ENCODE measurements at places on chromosomes 16 and 17.

DNA sequence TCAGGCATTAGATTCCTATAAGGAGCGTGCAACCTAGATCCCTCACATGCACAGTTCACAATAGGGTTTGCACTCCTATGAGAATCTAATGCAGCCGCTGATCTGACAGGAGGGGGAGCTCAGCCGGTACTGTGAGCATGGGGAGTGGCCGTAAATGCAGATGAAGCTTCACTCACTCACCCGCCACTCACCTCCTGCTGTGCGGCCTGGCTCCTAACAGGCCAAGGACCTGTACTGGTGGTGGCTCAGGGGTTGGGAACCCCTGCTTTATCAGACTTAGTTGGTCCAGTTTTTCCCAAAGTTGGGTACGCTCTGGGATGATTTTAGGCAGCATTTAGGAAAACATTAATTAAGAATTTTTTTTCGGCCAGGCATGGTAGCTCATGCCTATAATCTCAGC lies 103.8 kb downstream of the MARF1 start:
- DNase-seq = no peak

DNA sequence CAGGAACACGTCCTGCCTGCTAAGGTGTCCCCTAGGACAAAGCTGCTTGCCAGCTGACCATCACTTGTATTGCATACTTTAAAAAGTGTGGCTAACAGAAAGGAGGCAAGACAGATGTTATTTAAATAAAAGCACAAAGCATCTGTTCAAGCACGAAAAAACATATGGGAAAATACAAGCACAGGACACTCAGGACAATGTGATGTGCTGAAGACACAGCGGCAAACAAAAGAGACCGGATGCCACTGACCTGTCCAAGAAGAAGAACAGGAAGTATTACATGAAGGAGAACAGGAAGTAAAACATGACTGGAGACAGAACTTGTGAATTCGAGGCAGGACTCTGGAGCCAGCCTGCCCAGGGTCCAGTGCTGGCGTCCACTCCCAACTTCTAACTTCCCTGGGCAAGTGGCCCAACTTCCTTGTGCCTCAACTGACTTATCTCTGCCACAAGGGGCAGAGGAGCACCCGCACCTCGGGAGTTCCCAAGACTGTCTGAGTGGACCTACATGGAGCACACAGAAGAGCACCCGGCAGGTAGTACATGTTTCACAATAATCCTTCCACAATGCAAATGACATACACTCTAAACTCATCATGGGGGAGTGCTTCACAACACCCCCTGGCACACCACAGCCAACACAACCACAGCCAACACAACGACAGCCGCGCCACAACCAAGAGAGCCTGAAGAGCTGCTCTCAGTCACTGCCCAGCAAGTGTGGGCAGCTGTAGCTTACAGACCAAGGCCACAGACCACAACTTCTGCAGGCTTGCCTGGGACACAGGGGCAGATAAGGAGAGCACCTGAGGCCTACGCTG lies 36.6 kb downstream of the ANKRD11 start:
- no peak for DNase-seq

DNA sequence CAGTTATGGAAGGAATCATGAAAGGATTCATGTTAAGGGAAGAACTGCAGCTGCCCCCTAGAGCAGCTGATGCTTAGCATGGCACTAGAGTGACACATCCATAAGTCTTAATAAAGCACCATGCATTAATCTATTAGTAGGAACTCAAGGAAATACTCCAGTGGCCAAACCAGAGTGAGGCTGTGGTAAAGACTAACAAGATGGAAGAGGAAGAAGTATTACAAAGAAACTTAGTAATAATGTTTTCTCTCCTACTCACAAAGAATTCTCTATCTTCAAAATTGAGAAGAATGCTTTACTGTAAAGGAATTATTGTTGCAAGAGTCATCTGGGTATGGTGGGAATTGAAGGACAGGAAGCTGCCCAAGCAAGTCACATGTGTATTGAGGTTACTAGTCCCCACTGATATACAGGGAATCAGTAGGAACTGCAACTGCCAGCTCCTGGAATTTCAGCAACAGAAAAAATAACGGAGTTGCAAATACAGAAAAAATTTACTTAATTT lies 29.9 kb upstream of the TOM1L1 start:
- no peak for DNase-seq

DNA sequence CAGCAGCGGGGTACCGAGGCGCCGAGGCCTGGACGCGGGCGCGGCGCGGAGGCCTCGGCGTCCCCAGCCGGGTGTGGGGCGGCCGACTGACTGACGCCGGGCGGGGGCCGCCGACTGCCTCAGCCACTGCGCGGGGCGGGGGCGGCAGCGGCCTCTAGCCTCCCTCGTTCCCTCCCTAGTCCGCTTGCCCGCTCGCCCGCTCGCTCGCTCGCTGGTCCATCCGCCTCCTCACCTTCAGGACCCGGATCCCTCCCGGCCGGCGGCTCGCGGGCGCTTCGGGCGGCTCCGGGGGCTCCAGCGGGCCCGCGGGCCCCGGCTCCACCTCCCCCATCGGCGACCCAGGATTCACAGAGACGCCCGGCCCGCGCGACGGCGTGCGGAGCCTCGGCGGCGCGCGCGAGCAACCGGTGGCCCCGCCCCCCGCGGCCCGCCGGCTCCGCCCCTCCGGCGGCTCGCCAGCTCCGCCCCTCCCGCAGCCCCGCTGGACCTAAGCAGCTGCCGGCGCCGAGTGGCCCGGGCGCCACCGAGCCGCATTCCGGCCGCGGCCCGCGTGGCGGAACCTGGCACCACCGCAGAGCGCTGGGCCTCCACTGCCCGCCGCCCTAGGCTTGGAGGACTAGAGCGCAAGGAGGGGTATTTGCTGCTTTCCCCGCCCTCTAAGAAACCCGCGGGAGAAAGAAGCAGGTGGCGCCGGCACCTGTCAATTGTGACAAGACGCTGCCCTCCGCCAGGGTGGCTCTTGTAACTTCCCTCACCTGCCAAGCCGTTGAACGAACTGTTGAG lies 773 bp downstream of the PHLPP2 start:
- peak; percentile 23 for DNase-seq

DNA sequence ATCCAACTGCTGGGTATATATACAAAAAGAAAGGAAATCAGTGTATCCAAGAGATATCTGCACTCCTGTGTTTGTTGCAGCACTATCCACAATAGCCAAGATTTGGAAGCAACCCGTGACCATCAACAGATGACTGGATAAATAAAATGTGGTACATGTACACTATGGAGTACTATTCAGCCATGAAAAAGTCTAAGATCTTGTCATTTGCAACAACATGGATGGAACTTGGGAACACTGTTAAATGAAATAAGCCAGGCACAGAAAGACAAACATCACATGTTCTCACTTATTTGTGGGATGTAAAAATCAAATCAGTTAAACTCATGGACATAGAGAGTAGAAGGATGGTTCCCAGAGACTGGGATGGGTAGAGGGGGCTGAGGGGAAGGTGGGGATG lies 620.7 kb downstream of the RBFOX1 start:
- no peak for DNase-seq

DNA sequence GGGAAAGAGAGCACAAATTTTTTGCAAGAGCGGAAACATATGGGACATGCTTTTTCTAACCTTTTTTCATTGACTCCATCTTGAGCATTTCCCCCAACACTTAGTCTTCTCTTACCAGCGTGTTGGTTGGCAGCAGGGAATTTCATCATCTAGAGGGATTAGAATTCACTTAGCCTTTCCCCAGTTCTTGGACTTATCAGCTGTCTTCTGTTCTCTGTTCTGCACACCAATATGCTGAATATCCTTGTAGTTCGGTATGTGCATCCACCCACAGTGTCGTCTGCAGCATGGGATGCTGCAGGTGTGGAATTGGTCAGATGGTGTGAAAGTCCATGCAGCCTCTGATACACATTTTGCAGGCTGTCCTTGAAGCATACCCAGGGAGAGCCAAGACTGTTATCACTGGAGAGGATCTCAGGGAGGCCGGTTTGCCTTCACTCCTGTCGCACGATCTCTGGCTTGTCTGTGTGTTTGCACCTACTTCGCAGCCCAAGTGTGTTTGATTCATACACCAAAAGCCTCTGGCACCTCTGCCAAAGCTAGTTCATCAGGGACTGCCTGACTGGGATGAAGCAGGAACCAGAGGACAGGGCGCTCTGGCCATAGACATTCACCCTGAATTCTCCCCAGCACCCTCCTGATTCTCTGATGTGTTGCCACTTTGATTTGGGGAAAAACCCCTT lies 93.3 kb downstream of the SOCS1 start:
- DNase-seq = no peak

DNA sequence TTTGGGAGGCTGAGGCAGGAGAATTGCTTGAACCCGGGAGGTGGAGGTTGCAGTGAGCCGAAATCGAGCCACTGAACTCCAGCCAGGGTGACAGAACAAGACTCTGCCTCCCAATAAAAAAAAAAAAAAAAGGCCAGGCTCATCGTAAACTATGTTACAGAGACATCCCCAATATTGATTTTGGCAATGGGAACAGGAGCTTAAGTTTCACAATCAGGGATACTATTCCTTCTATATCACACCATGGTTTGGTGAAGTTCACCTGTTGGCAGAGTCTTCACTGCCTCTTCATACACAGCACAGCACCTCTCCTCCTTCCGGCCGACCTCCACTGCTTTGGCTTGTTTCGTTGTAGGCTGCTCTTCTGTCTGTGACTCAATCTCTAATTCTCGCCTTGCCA lies 21.2 kb downstream of the UTP6 start:
- no peak for DNase-seq

DNA sequence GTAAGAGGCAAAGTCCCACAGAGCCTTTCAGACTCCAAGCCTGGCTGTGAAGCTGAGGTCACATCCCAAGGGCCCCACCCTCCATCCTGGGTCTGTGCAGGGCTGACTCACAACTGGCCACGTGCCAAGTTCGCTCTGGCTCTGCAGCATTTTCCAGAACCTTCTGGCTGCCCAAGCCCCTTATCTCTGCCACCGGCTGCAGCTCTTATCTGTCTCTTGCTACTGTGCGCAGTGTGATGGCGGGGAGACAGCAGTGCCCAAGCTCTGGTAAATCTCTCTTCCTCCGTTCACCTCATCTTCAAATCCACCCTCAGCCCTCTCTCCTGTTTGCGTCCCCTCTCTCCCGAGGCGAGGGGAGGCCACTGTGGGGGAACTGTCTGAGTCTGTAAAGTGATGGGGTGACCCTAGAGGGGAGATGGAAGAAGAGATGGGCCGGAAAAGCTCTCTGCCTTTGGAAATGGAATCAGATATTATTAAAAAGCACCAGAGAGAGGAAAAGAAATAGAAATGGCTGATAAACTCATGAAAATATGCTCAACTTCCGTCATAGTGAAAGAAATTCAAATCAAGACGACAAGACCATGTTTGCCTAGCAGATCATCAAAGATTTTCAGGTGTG lies 162.7 kb upstream of the CDC42EP4 start:
- DNase-seq = peak; percentile 21

All from DMS79 (cell line).